ENCODE measurements at places on chromosomes 1 and 21. TPM values are rescaled to one million over a fixed set of nuclear protein-coding genes. Genes with fewer than 3 reads are reported as not detected.
A peak's percentile ranks its signal among the peaks of the same experiment; 100 is the strongest.

TXNDC12 gene
- total RNA-seq = 15.9 TPM

GRCh38 chr1:161200421-161200991, 1.7 kb upstream of the ADAMTS4 start:
- no peak for DNase-seq

OPRD1 gene
- 0.82 TPM for total RNA-seq

DTL gene
- total RNA-seq = 2.9 TPM

ITLN2 gene
- not detected for total RNA-seq

GRCh38 chr1:6328091-6328490, 65.5 kb downstream of the ACOT7 start:
- DNase-seq = no peak

FCRL2 gene
- not detected for total RNA-seq

FCGR3A gene
- total RNA-seq = 2.9 TPM

DIO1 gene
- not detected for total RNA-seq

DNA sequence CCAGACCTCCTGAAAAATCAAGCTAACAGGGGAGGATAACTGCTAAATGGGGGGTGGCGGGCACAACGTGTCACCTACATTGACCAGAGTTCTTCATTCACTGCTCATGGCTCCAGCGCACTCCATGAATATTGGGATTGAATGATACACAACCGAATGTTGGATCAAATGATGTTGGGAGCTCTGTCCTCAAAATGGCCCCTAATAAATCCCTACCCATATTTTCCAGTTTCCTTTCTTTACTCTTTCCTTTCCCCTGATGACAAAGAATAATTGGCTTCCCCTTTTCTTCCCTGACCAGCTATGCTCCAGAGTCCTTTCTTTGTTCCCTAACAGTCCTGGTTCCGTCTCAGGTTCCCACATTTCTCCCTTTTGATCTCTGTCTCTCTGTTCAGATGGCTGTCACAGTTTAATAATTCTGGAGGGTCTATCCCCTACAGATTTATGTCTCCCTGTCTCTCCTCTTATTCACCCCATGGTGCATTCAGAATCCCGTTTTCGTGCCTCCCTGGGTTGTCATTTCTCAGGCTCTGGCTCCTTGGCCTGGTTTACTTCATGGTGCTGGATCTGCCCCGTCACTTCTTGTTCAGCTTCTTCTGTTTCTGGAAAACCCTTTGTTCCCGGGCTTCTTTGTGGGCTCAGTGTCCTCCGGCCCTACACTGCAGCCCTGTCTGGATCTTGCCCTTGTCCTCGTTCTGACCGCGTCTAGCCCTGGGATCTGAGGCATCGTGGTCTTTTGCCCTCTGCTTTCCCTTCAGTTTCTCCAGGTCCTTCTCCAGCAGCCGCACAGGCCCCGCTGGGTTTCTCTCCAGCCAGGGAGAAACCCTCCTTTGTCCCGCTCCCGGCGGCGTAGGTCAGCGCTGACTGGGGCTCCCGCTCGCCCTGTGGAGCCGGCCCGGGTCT, 78.3 kb downstream of the NDUFS5 start:
- peak; percentile 45 for DNase-seq

DNA sequence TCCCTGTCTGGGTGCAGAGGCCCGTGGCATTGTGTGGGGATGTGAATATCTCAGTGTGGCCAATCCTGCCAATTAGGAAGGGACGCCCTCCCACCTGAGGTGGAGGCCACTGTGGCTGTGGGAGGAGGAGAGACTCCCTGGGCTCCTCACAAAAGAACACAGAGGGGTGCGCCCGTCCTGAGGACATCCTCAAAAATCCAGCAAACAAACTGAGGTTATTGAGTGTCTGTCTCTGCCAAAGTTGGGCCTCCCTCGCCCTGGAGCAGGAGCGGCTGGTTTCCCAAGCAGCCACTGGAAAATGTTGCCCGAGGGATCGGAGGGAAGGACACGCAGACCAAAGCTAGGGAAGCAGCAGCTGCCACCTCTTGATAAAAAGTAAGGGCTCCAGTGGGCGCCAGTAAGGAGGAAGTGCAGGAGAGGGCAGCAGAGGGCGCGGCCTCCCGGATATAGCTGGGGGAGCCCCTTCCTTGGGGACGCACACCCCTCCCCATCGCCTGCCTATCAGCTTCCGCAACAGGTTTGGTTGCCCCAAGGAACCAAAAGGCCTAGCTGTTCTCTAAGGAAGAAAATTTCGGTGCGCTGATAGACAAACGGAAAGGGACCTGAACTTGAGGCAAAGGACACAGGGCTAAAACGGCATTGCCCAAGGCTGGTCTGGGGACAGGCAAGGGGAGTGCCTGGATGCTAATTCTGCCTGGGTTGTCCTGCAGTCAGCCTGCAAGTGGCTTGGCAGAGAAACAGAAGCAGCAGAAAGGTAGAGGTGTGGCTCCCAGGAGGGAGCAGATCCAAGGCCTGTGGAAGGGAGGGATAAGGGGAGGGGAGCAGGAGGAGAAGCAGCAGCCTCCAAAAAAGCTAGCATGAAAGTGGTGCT, 1.7 kb upstream of the GRIK3 start:
- DNase-seq = no peak

GRCh38 chr1:231808990-231809389, 182.4 kb downstream of the DISC1 start:
- DNase-seq = no peak

HSPA6 gene
- total RNA-seq = 0.82 TPM

SLC35E2B gene
- total RNA-seq = 54.6 TPM

OR6N1 gene
- total RNA-seq = not detected

DEGS1 gene
- total RNA-seq = 65.6 TPM

DNA sequence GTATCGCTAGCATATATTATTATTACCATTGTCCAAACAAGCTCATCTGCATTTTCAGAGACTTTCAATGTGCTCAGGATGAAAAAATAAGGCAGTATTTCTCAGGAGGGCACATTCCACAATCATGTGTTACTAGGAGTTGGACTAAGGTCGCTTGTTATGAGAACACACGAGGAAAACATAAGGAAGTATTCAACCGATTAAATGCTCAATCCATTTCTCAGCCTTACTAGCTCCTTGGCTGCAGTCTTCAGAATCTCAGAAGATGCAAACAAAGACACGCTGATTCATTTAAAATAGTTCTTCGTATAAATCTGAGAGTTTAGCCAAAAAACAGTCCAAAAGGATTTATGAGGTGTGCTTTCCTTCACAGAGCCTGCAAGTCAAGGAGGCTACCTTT, 82.0 kb upstream of the JAK1 start:
- DNase-seq = no peak

CCDC24 gene
- 5.3 TPM for total RNA-seq

DNA sequence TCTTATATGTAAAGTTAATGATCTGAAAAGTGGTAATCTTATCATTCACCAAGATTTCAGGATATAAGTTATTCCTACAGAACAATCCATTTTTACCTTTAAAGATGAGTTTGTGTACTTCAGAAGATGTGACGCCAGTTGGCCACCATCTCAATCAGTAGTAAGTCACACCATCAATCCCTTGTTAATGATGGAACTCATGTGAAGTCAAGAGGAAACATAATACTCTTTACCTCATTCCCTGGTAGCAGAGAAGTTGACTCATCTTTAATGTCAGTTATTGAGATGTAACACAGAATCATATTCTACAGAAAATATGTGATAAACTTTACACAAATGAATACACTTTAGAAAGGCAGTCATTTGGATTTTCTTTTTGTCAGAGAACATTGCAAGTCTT, 38.2 kb downstream of the MRPL39 start:
- DNase-seq = no peak

DNA sequence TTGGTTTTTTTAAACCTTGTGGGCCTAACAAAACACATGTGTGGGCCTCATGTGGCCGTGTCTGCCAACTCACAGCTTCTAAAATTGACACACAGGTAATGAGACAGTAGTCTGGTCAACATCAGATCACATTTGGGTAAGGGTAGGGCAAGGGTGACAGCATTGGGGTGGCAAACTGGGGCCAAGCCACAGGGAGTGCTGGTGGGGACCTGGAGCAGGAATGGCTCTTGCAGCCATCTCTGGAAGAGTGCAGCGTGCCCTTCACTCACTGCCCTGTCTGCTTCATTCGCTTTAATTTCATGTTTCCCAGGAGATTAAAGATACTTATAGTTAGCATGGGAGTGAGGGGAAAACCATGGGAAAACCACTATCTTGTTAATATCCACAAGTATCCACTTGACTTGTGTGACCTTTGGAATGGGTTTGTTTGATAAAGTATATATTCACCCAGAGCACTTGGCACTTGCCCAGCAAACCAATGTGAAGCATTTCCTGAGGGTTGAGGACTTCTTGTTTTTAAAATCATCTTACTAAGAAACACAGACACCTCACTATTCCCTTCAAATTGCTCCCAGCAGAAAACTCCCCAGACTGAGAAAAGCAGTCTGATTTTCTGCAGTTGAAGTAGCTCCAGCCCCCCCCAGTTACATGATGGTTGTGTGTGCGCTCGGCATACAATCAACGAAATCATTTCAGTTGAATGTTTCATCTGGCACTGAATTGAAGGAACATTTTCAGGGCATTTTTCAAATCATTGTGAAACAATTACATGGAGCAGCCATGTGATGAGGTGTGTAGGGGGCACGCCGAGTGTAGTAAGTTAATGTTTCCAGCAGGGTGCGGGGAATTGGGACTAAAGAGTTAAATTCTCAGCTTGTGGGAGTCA, 175.7 kb downstream of the VPS13D start:
- no peak for DNase-seq

GRCh38 chr1:202624781-202625108, 85.5 kb downstream of the SYT2 start:
- no peak for DNase-seq

STYXL2 gene
- total RNA-seq = 0.41 TPM

S100A3 gene
- total RNA-seq = not detected

GRCh38 chr1:109309347-109309746, 2.5 kb upstream of the MYBPHL start:
- no peak for DNase-seq

MFSD2A gene
- 15.5 TPM for total RNA-seq

DNA sequence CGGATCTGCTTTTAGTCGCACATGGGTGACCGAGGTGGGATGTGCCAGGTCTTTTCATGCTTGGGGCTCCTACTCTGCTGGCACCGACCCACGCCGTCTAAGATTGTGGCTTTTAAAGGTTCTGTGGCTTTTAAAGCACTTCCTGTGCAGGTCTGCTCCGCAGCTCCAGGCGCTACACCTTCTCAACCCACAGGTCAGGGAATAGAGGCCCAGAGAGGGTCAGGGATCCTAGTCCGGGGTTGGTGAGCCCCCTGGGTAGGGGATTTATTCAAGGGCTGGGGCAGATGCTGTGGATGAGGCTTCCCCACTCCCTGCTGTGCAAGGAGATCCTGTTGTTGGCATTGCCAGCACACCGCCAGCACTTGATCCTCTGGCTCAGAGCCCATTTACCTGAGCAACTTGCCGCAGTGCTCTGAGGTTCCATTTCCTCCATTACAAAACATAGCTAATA, 212.8 kb upstream of the RAB4A start:
- no peak for DNase-seq

DNA sequence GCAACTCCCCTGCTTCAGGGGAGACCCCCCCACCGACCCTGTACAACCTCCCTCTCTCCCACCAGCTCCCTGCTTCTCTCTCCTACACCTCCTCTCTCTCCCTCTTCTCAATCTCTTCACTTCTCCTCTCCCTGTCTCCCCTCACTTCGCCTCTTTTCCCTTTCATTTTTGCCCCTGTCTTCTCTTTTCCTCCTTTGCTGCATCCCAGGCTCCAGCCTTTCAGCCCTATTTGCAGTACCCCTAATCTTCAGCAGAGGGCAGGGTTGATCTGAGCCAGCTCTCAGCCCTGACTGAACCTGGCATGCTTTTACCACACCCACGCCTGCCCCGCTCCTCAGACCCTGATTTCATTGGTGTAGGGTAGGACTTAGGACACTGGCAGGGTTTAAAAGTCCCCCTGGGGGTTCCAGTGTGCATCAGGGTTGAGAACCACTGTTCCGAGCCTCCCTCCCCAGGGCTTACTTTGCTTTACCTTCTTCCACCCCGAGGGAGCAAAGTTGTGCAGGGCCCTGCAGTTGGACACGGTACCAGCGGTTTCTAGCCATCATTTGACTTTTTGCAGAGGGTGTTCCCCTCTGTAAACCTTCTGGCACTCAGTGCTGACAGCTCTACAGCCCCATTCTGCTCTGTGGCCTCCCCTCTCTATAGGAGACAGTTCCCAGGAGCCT, 67.3 kb upstream of the CNTN2 start:
- DNase-seq = peak; percentile 40

DNA sequence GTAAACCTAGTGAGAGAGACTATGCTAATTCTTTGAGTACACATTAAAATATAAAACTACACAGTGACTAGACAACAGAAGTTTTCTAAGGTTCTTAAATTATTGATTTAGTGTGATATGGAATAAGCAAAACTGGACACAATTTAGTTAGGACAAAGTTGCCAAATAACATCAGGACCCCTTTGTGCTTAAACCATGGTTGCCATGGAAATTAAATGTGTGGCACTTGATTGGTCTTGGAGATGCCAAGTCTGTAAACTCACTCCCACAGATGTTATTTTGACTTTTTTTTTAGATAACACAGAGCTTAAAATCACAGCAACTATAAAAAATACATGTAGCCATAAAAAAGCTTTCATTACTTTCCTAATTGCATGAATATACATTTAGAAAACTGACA, 234.6 kb downstream of the BRINP3 start:
- no peak for DNase-seq

DNA sequence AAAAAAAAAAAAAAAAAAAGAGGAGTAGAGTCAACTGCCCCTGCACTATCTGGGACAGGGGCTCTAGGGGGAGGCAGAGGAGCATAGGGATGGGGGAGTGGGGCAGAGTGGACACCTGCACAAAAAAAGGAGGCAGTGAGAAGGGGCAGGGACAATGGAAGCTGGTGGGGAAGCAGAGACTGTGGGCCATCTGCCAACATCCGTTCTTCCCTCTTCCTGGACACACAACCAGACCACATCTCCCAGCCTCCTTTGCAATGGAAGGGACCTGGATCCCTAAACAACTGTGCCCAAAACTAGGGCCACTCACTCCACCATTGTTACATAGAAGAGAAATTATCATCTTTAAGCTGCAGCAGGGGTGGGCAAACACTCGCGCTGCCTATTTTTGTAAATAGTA, 38.4 kb downstream of the NEK2 start:
- DNase-seq = no peak

DNA sequence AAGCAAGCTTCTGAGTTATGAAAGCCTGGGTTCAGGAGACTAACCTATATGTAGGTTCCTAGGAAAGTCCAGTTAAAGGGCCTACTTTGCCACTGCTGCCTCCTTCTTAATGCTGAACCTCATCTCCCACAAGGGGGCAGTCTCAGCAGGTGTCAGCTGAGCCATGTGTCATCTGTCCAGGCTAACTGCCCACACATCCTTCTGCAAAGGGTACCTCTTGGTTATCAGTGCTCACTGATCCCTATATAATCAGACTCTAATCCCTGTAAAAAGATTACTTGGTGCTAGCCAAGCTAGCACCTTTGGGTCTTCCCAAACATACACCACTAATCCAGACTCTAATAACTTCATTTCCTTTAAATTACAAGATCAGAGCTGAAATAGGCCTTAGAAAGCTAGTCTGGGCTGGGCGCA, 9.0 kb downstream of the PRDX1 start:
- DNase-seq = no peak

ITPKB gene
- total RNA-seq = 3.3 TPM

ADARB1 gene
- 19.2 TPM for total RNA-seq

GAS5 gene
- 760 TPM for total RNA-seq

EPHX1 gene
- 4.5 TPM for total RNA-seq

LRRC39 gene
- total RNA-seq = 9.0 TPM

NBPF10 gene
- total RNA-seq = 0.41 TPM

- no peak for DNase-seq
These were observed 18.9 kb upstream of the FAM131C start for GRCh38 chr1:16092097-16092922.

CD1E gene
- total RNA-seq = not detected

GJA9 gene
- total RNA-seq = not detected

- no peak for DNase-seq
These were observed 260.6 kb downstream of the CACNA1E start for GRCh38 chr1:181743878-181744312.
